ENCODE measurements at places on chromosomes 12 and 14.

- no peak for DNase-seq
These were observed 91.4 kb downstream of the SUDS3 start for GRCh38 chr12:118467641-118468305.

- DNase-seq, result no peak
These were observed 15.3 kb downstream of the RNASE2 start for GRCh38 chr14:20970647-20970982.

DNA sequence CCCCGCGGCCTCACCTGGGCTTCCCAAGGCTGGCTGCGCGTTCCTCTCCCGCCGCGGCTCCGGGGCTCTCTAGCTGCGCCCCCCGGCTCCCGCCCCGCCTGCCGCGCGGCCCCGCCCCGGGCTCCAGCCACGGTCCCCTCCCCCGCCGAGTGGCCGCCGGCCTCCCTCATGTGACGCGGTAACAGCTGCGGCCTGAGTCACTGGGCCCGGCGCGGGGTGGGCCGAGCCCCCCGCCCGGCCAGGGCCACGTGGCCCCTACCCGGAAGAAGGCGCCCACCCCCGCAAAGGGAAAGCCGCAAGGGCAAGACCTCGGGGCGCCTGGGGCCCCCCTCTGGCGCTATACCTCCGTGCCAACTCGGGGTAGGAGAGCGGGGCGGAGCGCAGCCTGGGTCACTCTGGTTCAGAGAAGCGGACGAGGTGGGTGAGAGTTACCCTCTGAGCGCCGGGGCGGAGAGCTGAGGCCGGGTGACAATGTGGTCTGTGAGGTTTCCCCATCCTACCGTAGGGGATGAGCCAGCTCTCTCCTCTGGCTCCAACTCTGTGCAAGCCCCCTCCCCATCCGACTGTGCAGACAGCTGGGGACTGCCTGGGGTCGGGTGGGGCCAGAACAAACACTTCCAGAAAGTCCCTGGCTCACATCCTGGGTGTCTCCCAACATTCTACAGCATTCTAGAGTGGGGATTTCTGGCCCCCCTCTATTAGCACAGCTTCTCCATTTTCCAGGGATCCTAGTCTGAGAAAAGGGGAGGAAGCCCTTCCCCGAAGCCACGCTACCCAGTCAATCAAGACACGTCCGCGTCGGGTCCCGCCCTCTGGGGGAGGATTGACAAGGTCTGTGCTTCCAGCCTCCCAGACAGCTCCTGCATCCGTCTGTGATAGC is at the start of gene CD63:
CD63 (minus strand) TSS at position 71 of the 880 bp plus-strand sequence. CDS start 668 bp downstream, outside the sequence.
- DNase-seq, result peak; percentile 39

DNA sequence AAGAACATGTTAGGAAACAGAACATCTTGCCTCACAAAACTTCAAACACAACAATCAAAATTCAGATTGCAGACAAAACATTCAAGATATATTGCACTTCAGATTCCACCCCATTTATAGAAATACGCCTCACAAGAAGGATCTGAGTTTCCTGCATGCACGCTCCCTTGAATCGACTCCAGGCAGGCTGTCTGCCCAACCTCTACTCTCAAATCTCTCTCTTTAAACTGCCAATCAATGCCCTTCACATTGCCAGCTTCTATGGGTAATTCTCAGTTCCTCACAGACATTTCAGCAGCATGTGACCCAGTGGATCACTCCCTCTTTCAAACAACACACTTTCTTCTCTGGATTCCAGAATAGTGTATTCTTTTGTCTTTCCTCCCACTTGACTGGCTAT is 184.1 kb downstream of the PRKD1 start:
- DNase-seq, result no peak

- DNase-seq, result no peak
These were observed 67.4 kb downstream of the ADGRD1 start for GRCh38 chr12:131021154-131021541.

DNA sequence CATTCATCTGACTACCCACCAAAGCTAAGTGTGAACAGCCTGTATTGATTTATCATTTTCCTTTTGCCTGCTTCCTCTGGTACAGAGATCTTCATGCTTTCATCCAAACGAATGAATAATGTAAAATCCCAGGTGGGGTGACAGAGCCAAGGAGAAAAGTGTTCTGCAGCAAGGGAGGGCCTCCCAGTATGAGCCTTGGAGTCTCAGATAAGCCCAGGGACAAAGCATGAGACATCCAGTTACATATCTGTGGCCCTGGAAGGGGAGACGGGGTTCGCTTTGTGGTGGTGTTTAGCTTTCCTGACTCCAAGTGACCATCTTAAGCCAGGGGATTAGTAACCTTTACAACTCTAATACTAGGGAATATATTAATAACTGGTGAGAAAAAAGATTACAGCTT is 177.1 kb downstream of the ETV6 start:
- no peak for DNase-seq

DNA sequence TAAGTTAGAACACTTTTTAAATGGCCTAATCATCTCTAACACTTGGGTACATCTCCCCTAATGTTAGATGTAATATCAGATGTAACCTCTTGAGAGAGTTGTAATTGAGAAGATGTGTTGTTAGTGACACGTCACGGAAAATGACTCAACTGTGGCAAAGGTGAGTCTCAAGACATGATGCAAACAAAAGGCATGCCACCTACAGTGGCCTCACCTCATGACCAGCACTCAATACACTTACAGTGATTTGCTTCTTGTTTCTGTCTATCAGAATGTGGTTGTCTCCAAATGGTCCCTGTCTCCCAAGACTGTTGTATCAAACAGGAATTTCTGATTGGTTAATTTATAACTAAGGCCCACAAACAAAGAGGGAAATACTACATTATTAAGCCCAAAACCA is 91.2 kb downstream of the SLC25A21 start:
- no peak for DNase-seq

DNA sequence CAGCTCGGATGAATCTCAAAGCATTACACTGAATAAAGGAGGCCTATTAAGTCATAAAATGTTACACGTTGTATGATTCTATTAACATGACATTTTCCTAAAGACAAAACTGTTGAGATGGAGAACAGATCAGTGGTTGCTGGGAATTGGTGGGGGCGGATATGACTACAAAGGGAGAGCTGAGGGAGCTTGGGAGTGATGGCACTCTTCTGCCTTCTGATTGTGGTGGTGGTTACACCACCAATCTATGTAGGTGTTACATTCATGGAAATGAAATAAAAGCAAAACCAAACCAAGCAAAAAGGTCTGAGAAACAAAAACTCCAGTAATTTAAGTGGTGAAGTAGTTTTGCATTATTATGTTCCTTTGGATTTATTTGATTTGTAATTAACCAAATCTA is 16.4 kb upstream of the EVL start:
- no peak for DNase-seq

- no peak for DNase-seq
These were observed 61.0 kb downstream of the HECTD4 start for GRCh38 chr12:112321245-112321644.

- DNase-seq, result no peak
These were observed 55.9 kb downstream of the TMCC3 start for GRCh38 chr12:94594443-94594825.

GRCh38 chr12:104565606-104566243 is 109.0 kb downstream of the CHST11 start:
- DNase-seq, result no peak

GRCh38 chr12:21523148-21523547 is 2.9 kb upstream of the SPX start:
- DNase-seq, result no peak

DNA sequence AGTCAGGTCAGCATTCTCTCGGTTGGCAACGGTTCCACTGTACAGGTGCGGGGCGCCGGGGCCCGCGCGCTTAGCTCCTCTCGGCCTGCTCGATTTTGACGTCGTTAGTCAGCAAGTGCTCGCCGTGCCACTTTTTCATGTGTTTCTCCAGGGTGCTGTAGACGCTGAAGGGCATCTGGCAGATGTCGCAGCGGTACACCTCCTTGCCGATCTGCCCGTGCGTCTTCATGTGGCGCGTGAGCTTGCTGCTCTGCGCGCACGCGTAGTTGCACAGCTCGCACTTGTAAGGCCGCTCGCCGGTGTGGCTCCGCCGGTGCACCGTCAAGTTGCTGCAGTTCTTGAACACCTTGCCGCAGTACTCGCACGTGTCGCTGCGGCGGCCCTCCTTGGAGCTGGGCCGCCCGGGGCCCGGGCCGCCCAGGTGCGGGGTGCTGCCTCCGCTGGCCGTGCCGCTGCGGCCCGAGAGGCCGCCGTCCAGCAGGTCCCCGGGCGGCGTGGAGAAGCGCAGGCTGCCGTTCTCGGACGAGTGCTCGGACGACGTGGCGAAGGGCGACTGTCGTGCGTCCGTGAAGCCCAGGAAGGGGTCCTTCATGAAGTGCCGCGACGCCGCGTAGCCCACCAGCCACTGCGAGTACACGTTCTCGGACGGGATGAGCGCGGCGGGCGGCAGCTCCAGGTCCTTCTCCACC is 97.8 kb downstream of the BCL11B start:
- no peak for DNase-seq

DNA sequence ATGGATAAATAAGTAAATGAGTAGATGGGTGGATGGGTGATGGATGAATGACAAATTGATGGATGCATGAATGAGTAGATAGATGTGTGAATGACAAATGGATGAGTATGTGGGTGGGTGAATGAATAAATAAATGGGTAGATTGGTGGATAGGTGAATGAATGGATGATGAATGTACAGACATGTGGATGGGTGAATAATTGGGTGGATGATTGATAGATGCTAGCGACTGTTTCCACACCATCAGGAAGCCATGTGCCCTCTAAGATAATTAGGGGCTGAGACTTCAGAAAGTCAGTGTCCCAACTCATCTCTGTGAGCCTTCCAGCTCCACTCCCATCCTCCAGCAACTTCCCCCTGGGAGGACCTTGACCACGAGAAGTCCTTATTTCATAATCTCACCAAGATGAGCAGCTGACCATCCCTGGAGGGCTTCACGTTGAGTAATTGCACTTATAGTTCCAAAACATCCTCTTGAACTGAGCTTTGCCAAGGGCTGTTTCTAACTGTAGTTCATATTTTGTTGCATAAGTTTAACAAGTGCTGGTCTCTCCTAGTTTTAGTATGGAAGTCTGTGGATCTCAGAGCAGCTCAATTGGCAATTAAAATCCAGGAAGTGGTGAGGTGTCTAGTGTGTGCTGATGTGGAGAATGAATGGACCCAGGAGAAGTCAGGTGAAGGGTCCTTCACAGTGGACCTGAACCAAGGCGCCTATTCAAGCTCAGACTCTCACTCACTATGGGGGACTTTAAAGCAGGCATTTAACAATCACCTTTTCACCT is 295.7 kb downstream of the ADGRD1 start:
- no peak for DNase-seq

DNA sequence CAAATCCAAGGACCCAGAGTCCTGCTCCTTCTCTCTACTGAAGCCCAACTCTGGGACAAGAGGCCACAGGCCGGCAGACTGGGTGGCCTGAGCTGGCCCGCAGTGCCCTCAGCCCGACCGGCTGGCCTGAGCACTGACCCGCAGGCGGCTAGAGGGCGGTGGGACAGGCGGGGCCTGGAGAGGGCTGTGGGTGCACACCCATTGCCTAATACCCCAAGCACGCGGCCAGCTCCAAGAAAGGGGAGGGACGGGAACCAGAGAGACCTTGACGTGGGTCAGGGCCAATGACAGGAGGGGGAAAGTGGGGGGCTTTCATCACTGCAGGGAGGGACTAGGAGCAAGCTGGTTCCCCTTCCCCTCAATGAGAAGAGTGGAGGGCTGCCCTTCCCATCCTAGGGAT is 2.0 kb upstream of the WNT10B start:
- DNase-seq, result no peak

- no peak for DNase-seq
These were observed 138.4 kb downstream of the STXBP6 start for GRCh38 chr14:24911324-24912109.

GRCh38 chr12:89815225-89815624 is 106.6 kb upstream of the ATP2B1 start:
- DNase-seq, result no peak

- DNase-seq, result no peak
These were observed 5.5 kb upstream of the CCDC175 start for GRCh38 chr14:59582161-59582560.

DNA sequence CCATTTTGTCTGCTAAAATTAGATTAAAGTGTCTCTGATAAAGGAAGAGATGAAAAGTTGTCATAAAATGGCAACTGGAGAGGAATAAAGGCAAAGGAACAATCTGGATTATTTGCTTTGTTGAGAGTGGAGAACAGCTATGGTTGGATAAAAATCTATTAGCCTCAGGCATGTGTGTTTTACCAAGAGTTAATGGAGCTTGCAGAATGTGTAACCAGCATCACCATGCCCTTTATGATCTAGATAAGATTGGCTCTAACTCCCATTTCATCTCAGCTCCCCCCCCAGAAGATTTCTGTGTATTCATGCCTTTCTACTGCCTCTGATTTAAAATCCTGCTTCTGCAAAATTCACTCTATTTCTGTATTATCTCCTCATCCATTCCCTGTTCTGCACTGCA is 93.8 kb downstream of the GALC start:
- no peak for DNase-seq

GRCh38 chr12:124461241-124461673 is 106.2 kb downstream of the NCOR2 start:
- no peak for DNase-seq

DNA sequence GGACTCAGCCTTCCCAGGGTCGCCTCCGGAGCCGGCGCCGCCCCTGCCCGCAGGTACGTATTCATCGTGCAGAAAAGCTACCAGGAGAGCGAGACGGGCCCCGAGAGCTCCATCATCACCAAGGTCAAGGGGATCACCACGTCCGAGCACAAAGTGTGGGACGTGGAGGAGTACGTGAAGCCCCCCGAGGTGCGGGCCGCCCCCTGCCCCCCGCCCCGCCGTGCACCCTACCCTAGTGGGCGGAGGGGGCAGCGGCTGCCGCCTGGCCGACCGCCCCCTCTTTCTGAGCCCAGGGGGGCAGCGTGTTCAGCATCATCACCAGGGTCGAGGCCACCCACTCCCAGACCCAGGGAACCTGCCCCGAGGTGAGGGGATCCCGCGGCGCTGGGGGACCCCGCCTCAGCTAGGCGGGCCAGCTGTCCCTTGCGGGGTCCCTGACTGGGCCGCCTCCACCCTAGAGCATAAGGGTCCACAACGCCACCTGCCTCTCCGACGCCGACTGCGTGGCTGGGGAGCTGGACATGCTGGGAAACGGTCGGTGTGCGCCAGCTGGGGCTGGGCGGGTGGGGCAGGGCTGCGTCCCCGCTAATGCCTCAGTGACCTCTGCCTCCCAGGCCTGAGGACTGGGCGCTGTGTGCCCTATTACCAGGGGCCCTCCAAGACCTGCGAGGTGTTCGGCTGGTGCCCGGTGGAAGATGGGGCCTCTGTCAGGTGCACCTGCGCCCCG is 973 bp downstream of the P2RX2 start:
- DNase-seq, result no peak

GRCh38 chr12:104566244-104566993 is 109.7 kb downstream of the CHST11 start:
- DNase-seq, result no peak

DNA sequence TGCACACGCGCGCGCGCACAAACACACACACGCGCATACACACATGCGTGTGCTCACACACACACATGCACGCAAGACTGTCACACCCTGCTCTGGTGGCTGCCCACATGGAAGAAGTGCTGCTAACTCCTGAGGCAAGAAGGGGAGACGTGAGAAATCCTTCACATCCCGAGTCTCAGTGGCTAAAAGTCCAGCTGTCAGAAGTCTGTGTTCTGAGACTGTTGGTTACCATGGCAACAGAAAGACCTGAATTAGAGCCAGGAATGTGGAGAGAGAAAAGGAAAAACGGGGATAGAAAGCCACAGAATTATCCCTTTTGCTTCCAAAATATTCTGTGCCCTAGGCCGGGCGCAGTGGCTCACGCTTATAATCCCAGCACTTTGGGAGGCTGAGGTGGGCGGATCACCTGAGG is 71.2 kb downstream of the PPFIBP1 start:
- DNase-seq, result no peak

GRCh38 chr12:44709166-44709565 is 166.9 kb downstream of the NELL2 start:
- no peak for DNase-seq

GRCh38 chr14:92657457-92658142 is 90.8 kb downstream of the LGMN start:
- no peak for DNase-seq

Measured in stimulated activated CD8-positive, alpha-beta memory T cell treated with anti-CD3 and anti-CD28 coated beads, Interleukin-2, amount 100 ng/mL, for 1 hour (primary cell).